ENCODE measurements at places on chromosomes 3 and 15.

GRCh38 chr3:133757701-133758567 lies 11.7 kb downstream of the TF start:
- no peak for DNase-seq

DNA sequence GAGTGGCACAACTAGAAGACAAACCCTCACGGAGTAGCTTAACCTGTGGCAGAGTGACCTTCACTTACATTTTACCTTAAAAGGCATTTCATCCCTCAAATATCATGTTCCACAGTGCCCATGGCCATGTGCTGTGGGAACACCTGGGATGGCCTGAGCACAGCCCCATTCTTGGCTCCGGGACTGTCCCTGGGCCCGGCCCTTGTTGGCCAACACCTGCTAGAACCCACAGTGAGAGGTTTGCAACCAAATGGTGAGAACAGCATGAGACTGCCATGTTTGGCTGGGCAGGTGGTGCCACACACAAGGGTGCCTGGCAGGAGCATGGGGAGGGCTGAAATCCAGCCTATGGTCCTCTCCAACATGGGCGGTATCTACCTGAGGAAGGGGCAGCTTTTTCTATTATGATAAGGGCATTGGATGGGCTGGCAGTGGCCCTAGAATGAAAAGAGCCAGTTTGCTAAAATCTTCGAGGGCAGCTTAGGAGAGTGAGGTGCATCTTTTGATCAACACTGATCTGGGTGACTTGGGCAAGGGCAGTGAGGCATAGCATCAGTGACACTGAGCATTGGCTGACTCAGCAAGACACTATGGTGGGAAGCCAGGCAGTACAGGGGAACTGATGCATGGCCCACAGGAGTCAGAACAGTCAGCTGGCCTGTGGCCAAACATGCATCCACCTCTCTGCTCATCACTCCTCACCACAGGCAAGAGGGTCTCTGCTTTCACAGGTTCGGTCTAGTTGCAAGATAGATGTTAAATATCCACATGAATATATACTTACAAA lies 53.9 kb downstream of the SYNM start:
- no peak for DNase-seq

DNA sequence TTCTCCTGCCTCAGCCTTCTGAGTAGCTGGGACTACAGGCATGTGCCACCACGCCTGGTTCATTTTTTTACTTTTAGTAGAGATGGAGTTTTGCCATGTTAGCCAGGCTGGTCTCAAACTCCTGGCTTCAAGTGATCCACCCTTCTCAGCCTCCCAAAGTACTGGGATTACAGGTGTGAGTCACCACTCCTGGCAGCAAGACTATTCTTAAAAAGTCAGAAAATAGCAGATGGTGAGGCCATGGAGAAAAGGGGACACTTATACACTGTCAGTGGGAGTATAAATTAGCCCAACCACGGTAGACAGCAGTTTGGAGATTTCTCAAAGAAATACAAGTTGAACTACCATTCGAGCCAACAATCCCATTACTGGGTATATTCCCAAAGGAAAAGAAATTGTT lies 603.3 kb upstream of the TBL1XR1 start:
- DNase-seq: no peak

- no peak for DNase-seq
Observed at GRCh38 chr15:24777307-24777706, 101.7 kb downstream of the NPAP1 start.

DNA sequence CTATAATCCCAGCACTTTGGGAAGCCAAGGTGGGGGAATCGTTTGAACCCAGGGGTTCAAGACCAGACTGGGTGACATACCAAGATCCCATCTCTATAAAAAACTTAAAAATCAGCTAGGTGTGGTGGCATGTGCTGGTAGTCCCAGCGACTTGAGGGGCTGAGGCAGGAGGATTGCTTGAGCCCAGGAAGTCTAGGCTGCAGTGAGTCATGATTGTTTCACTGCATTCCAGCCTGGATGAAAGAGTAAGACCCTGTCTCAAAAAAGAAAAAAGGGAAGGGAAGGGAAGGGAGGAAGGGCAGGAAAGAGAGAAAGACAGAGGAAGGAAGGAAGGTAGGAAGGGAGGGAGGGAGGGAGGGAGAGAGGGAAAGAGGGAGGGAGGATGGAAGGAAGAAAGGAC lies 133.7 kb upstream of the LRRN1 start:
- no peak for DNase-seq

DNA sequence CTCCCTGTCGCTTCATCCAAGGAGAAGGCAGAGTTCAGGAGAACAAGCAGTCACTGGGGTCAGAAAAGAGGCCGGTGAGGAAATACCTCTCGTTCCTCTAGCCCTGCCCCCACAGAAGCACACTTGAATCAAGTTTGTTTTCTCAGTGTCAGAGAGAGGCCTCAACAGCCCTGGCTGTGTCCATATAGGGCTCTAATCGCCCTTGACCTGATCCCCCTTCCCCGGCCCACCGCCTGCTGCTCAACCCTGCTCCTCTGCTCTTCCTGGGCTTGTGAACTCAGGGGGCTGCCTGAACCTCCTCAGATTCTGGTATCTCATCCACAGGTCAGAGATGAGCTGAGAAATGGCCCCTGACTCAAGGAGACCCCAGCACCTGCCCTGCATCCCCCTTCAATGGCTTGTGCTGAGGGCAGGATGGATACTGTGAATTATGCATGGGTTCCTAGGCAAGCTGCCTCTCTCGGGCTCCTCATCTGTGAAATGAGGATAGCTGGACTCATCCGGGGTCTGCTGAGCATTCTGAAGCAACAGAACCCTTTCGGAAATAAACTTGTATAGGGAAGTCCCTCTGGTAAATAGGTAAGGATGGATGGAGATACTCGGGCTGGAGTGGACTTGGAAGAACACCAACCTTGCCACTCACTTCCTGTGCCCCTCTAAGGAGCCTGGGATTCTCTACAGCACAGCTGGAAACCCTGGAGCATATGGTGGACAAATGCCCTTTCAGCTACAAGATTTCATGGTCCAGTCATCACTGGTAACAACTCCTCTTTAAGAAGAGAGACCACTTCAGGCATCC lies 147.5 kb downstream of the STT3B start:
- no peak for DNase-seq

DNA sequence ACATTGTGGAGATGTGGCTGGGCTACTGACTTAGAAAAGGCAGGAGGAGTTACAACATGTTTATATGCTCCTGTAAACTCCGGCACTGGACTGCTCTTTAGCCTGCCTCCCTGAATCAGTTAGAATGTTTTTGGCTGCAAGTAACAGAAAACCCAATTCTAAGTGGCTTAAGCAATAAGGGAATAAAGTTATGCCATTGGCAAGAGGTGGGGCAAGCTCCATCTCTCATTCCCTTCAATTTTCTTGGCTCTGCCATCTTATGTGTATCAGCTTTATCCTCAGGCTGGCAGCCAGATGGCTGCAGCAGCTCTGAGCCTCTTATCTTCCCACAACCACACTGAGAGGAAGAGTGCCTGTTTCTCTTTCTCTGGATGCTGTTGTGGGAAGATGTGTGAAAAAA lies 22.4 kb upstream of the MEIS2 start:
- no peak for DNase-seq

DNA sequence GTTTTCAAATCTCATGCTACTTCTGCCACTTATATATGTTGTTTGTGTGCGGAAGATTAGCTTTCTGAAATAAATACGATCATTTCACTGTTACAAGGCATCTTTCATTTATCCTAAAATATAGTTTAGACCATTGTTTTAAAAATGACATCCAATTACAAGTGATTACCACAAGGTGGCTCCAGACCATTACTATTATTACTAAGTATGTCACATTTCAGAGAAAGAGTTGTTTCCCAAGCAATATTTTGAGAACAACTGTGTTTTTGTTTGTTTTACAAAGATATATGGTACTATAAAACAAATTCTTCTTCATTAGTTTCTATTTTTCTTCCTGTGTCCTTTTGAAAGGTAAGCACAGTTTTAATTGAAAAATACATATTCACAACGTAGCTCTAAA lies 136.0 kb upstream of the RAP2B start:
- DNase-seq: no peak

GRCh38 chr3:14144423-14145075 lies 19.7 kb downstream of the TMEM43 start:
- peak; percentile 99 for DNase-seq

- DNase-seq: no peak
Observed at GRCh38 chr3:28050885-28051284, 190.5 kb upstream of the CMC1 start.

DNA sequence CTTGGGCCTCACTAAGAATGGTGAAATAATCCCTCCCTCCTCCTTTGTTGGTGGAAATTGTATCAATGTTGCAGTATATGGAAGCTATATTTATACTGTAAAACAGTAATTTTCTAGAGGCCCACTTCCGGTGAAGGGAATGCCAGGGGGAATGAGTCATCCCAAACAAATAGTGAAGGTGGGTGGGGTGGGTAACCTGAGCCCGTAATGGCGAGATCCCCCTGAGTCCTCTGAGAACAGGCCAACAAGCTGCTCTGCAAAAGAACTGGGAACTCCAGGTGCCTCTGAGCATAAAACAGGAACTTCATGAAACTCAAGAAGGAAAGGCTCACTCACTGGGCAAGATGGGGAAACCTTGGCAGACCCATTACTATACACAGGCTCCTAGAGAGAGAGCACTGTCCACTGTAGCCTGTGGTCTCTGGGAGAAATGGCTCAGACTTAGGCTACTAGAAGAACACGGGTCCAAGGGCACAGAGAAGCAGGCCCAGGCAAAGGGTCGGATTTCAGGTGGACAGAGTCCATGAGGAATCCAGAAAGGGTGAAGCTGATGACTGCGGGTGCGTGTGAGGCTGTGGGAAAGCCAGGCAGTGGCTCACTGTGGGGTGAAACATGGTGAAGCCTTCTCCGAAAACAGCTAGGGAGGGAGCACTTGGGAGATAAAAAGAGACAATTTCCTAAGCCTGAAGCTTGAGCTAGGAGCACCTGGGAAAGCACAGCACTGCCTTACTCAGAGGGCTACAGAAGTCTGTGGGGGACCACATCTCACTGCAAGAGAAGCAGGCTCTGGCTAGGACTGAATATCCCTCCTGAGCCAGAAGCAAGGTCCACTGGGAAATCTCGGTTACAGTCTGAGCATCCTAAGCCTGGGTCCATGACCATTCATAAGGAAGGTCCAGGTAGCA lies 19.8 kb downstream of the LARP6 start:
- peak; percentile 83 for DNase-seq

DNA sequence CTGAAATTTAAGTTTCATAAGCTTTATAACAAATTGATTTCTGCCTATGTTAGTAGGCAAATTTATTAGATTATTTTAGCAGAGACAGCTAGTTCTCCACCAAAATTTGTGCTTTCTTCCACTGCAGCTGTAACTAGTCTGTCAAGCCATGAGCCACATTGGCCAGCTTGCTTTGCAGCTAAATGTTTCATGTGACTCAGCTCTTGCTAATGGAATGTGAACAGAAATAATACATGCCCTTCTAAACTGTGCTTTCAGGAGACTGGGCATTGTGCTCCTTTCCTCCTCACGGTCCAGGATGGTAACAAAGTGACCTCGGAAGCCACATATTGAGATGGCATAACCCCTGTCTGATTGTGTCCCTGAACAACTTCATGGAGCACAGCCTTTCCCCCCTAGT lies 51.3 kb upstream of the KPNA4 start:
- DNase-seq: no peak

GRCh38 chr3:100577382-100578008 lies 31.9 kb upstream of the ADGRG7 start:
- no peak for DNase-seq

GRCh38 chr3:194522579-194523046 lies 35.8 kb upstream of the ATP13A3 start:
- DNase-seq: no peak

DNA sequence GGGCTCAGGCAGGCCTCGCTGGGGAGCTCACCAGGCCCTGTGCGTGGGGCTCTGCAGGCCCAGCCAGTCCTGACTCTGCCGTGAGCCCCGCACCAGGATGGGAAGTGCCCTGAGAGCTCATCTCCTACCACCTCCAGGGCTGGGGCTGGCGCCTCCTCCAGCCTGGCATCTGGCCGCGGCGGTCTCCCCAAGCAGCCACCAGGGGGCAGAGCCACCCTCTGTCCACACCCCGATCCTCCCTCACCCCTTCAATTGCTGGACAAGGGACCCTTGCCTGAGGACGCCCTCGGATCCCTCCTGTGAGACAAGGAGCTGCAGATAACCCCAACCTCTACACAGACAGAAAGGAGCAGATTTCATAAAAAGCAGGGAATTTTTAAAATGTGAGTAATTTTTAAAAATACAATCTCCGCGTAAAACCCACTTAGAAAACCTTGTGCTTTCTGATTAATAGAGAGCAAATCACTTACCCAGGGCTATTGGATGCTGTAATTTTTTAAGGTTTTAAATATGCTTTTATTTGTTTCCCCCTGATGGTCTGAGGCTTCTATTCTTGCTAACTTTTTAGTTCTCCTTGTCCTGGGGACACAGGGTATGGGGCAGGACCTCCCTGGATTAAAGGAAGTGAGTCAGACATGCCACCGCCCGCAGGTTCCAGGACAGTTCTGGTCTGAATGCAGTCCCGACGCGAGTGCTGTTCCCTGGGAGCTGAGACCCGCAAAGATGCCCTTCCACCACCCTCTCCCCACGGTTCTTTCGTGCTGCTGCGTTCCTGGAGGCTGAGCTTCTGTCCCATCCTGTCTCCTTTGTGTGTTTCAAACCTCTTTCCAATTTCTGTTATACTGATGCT lies 52.3 kb upstream of the CHRNA7 start:
- no peak for DNase-seq

DNA sequence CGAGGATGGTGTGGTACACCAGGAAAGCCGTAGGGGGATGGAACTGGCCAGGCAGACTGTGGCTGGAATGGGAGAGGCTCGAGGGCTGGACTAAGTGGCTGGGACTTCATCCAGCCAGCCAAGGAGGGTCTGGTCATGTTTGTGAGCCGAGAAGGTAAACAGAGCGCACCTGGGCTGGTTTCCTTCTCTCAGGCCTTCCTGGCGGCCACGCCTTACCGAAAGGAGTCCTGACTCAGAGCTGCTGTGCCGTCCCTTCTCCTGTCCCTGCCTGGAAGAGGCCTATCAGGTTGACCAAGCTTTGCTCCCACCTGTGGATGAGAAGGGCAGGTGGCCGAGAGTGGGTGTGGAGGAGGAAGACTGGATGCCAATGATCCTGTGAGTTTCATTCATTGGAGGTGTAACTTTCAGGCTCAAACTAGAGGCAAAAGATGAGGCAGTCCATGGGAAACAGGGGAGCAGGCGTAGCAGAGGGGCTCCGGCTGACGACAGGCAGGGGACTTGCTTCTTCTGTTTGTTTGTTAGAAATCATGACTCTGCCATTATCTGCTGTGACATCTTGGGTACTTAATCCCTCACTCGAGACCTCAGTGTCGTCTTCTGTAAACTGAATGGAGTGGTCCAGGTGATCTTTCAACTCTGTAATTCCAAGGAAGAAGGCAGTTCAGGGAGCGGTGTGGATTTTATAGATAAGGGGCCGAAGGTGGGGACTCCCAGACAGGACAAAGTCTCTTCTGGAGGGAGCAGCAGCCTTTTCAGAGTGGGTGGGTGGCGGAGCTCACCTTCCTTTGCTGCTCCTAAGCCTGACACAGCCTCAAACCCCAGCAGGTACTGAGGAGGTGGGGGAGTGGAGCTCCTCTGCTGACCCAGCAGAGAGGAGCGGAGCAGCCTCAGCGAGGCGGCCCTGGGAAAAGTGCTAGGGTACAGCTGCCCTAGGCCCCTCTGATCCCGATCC lies 71.8 kb upstream of the GATM start:
- no peak for DNase-seq

- no peak for DNase-seq
Observed at GRCh38 chr3:182913889-182914288, 66.4 kb downstream of the DCUN1D1 start.

- DNase-seq: no peak
Observed at GRCh38 chr15:60191016-60191415, 186.9 kb downstream of the FOXB1 start.

Measured in AG09319 (cell line).